Retina (tissue), 1 donor: ENCODE measurements at places on chromosomes 7 and 10.

- DNase-seq = no peak
Observed at GRCh38 chr10:88933564-88933963, 19.0 kb downstream of the ACTA2 start.

- DNase-seq = no peak
Observed at GRCh38 chr7:43769281-43769680, 10.8 kb downstream of the BLVRA start.

DNA sequence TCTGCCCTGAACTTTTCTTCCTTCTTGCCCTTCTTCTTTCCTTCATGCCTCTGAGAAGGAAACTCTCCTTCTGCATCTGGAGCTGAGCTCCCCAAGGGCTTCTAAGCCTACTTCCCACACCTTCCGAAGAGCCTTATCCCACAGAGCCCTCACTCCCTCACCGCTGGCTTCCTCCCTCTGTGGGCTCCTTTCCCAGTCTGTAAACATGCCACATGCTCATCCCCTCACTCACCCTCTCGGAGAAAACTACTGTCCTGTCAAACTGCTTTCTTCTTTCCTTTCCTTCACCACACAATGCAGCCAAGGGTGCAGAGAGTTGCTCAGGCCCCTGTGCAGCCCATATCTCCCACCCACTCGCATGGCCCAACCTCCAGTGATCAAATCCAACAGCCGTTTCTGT is 18.1 kb downstream of the ANKRD16 start:
- DNase-seq = no peak

DNA sequence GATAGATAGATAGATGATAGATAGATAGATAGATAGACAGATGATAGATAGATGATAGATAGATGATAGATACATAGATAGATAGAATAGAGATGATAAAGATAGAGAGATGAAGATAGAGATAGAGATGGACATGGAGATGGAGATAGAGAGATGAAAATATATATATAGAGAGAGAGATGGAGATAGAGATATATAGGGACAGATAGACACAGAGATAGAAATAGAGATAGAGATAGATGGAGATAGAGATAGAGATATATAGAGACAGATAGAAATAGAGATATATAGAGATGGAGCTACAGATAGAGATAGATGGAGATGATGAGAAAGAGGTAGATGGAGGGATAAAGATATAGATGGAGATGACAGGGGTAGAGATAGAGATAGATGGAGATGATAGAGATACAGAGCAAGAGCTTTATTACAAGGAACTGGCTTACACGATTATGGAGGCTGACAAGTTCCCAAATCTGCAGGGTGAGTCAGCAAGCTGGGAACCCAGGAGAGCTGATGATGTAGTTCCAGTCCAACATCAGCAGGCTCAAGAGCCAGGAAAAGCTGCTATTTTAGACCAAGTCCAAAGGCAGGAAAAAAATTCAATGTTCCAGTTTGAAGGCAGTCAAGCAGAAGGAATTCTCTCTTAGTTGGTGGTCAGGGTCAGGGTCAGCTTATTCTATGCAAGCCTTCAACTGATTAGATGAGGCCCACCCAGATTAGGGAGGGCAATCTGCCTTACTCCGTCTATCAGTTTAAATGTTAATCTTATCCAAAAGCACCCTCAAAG is 37.1 kb downstream of the CAV1 start:
- no peak for DNase-seq

DNA sequence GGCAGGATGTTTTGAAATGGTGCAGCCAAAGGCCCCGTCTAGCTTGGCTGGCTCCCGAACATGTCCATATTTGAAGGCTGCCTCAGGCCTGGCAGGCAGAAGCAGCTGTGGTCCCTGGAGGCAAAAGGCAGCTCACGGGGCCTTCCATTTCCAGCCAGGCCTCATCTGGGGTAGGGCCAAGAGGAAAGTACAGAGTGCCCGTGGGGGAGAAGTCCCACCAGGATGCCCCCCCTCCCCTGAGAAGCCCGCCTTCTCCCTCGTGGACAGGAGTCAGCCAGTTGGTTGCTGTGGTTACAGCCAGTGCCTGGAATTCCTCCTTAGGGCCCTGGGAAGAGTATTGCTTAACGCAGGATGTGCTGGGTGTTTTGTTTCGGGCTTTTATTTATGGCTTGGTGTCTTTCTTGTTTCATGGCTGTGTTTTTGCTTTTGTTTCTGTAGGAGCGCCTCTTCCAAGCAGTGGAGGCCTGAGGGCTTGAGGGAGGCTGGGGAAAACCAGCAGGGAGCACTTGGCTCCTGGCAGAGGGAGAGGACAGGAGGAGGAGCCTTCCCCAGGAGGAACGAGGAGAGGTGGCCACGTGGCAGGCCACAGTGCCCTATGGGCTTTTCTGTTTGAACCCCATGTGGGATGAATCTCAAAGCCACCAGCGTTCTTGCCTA is 45.4 kb downstream of the CHST3 start:
- peak; percentile 64 for DNase-seq

- DNase-seq = no peak
Observed at GRCh38 chr7:134502463-134503371, 24.6 kb upstream of the AKR1B10 start.

DNA sequence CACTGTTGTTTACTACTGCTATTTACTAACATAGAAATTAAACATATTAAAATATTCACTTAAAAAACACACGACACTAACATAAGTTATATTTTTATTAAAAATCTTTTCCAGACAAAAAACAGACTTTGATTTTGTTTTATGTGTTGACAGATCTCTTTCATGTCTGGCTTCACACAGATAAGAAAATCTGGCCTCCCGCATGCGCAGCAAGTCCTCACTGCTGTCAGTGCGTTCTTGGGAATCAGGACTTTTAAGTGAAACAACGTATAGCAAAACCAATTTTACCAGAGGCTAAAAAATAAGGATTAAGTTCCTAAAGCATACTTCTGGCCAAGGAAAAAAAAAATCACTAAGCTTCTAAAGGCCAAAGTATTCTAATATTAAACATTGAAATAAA is 1.2 kb upstream of the IDI1 start:
- DNase-seq = no peak
